ENCODE measurements at places on chromosomes 3 and 15.

GRCh38 chr3:191239407-191240031, 40.5 kb downstream of the OSTN start:
- DNase-seq = no peak

DNA sequence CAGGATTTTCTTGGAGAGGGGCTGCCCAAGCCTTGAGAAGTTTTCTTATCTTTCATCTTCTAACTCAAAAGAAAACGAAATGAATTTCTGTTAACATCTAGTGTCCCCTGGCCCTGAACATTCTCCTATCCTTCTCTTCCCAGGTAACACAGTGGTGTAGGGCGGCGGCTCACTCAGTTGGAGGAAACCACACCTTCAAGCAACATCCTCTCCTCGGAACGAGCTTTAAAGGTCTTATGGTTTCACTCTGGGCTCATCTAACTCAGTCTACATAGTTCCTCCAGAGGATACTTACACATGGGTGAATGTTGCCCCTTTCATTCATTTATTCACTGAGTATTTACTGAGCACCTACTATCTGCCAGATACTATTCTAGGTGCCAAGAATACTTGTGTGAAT, 31.0 kb upstream of the KLHL6 start:
- DNase-seq = peak; percentile 23

DNA sequence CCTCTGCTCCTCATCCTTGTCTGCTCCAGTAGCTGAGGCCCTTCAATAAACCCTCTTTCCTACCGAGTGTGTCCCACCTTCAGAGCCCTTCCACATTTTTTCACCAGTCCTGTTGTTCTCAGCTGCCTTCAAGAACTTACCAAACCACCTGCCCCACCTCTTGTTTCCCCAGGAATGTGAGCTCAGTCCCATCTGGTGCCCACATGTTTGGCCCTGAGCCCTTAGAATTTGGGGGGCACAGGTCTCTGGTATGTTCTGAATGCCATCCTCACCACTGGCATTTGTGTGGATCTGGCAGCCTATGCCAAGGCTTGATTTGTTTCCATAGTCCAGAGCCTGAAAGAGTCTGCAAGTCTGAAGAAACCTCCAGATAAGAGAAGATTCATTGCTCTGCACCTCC, 315.2 kb upstream of the PPP2R3A start:
- DNase-seq = no peak

GRCh38 chr3:88480822-88481221, 331.1 kb downstream of the C3orf38 start:
- no peak for DNase-seq

DNA sequence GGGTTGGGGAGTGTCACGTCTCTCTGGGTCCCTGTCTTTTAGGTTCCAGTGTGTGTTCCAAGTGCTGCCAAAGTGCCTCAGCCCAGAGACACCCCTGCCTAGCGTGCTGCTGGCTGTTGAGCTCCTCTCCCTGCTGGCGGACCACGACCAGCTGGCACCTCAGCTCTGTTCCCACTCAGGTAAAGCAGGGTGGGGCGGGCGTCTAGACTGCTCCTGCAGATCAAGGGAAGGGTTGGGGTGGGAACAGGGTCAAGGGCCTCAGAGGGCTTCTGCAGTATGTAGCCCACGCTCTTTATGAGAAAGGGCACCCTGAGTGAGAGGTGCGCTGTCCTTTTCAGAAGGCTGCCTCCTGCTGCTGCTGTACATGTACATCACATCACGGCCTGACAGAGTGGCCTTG, 17.2 kb downstream of the ATRIP start:
- DNase-seq = no peak

GRCh38 chr3:68162644-68163043, 508.2 kb upstream of the SUCLG2 start:
- no peak for DNase-seq

All from activated T-cell treated with anti-CD3 and anti-CD28 coated beads, Interleukin-2, amount 50 U/mL, for 1 hour (primary cell).